ENCODE measurements at places on chromosomes 6 and 20. TPM values are rescaled to one million over a fixed set of nuclear protein-coding genes. Genes with fewer than 3 reads are reported as not detected.

Gene LY6G6F
- polyA plus RNA-seq, result 0.51 TPM

GRCh38 chr6:22067122-22067521 is 229.7 kb downstream of the PRL start:
- DNase-seq, result no peak
- no peaks in the 10 kb centered on the region for H3K27me3 ChIP-seq
- no peaks in the 10 kb centered on the region for H3K36me3 ChIP-seq
- H3K4me3 ChIP-seq, result no peak overlapping the region
- peaks cover 32% of the 10 kb centered on the region for H3K4me1 ChIP-seq

GRCh38 chr6:79421707-79422484 is 115.3 kb downstream of the LCA5 start:
- no peak overlapping the region for H3K27ac ChIP-seq
- DNase-seq, result no peak
- no peaks in the 10 kb centered on the region for H3K27me3 ChIP-seq
- H3K4me1 ChIP-seq, result no peaks in the 10 kb centered on the region
- H3K36me3 ChIP-seq, result no peaks in the 10 kb centered on the region

- DNase-seq, result no peak
- H3K4me3 ChIP-seq, result no peak overlapping the region
- no peak overlapping the region for H3K27ac ChIP-seq
- no peaks in the 10 kb centered on the region for H3K36me3 ChIP-seq
- H3K27me3 ChIP-seq, result no peaks in the 10 kb centered on the region
Observed at GRCh38 chr20:57772349-57772964, 62.6 kb upstream of the PMEPA1 start.

- no peak overlapping the region for H3K27ac ChIP-seq
- H3K4me1 ChIP-seq, result no peaks in the 10 kb centered on the region
- no peak for DNase-seq
- H3K27me3 ChIP-seq, result no peaks in the 10 kb centered on the region
Observed at GRCh38 chr6:38573801-38574395, 65.8 kb downstream of the BTBD9 start.

DNA sequence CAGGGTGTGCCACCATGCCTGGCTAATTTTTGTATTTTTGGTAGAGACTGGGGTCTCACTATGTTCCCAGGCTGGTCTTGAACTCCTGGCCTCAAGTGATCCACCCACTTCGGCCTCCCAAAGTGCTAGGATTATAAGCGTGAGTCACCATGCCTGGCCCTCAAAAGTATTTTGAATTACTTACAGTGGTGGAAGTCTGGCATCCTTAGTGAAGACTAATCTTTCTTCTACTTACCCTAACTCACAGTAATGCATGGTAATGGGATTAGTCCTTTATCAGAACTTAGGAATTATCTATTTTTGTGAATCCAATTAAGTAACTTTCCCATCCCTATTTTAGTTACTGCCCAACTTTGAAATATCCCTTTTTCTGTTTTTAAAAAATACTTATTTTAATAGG is 3.9 kb downstream of the RWDD1 start:
- H3K27me3 ChIP-seq, result no peaks in the 10 kb centered on the region
- peaks cover 22% of the 10 kb centered on the region for H3K36me3 ChIP-seq
- DNase-seq, result no peak
- H3K27ac ChIP-seq, result no peak overlapping the region
- H3K4me3 ChIP-seq, result no peak overlapping the region

DNA sequence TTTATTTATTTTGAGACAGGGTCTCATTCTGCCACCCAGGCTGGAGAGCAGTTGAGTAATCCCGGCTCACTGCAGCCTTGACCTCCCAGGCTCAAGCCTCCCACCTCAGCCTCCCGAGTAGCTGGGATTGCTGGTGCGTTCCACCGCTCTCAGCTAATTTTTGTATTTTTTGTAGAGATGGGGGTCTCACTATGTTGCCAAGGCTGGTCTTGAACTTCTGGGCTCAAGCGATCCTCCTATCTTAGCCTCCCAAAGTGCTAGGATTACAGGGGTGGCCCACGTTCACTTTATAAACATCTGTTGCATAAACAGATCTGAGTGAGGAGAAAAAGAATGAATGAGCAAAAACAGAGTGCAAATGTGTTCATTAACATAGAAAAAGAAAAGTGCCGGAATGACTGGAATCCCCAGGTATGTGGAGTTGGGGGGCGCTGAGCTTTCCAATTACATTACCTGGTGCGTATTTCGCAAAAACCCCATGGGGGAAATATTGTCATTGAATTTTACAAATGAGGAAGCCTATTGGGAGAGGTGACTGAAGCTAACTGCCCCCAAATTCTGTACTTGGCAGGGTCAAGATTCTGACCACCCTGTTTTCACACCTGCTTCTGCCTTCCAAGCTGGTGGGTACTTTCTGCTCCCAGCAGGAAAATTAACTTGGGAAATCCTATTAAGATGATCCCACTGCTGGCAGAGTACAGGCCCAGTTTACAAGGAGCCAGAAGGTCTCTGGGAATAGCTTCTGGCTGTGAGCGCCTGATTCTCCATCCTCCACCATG is 207.7 kb upstream of the JARID2 start:
- H3K4me3 ChIP-seq, result no peak overlapping the region
- H3K36me3 ChIP-seq, result no peaks in the 10 kb centered on the region
- no peak for DNase-seq
- peaks cover 14% of the 10 kb centered on the region for H3K4me1 ChIP-seq
- no peak overlapping the region for H3K27ac ChIP-seq
- H3K27me3 ChIP-seq, result no peaks in the 10 kb centered on the region

Gene TREM2
- polyA plus RNA-seq, result 0.54 TPM

DNA sequence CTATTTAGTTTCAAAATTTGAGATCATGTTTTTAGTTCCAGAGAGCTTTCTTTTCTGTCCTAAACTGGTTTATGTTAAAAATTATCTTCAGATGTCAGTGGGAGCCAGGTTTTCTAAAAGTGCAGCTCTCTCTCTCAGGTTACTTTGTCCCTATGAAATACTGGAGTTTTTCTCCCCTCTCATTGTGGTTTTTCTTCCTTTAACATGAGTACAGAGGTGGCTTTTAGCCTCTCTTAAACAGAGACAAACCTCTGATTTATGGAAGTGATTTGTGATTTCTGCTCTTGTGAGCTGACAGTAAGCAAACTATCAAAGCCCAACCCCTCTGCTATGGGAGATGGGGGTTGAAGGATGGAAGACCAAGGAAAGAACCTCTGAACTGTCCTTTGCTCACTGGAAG is 85.7 kb downstream of the LIN28B start:
- no peaks in the 10 kb centered on the region for H3K27me3 ChIP-seq
- H3K27ac ChIP-seq, result no peak overlapping the region
- no peaks in the 10 kb centered on the region for H3K36me3 ChIP-seq
- H3K4me1 ChIP-seq, result no peaks in the 10 kb centered on the region
